ENCODE measurements at places on chromosomes 11 and 22.

GRCh38 chr11:73859671-73860070 lies 17.0 kb downstream of the COA4 start:
- peak; percentile 22 for DNase-seq

DNA sequence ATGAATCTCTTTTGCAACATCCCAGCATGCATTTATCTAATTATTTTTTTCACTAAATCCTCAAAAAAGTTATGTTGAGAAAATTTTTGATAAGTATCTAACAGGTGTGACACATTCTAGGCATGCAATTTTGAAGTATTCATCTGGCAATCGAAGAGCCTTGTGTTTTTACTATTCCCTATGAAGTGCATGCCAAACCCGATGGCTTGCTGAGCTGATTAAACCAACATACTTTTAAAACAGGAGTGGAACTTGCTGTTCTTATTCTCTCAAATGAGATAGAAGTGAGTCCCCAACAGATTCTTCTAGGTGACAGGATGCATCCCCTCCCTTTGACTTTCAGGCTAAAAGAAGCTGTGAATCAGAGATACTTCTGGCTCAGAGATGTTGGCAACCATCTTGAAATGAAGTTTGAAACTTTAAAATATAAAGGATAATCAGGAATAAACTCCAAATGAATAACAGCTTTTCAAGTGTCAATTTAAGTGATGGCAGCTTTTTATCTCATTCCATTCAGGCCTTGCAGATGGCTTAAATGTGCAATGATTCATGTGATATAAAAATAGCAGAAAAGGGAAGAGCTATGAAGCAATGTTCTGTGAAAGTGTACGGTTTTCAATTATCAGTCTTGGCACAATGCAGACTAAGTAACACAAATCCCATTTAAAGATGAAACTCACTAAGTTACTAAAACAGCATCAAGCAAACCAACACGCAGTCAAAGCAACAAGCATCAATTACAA lies 67.7 kb downstream of the APOL5 start:
- DNase-seq, result no peak

GRCh38 chr11:8066911-8067455 lies 14.0 kb upstream of the TUB start:
- no peak for DNase-seq

- peak; percentile 41 for DNase-seq
Measured at GRCh38 chr11:130115218-130115617, 44.4 kb upstream of the ST14 start.

- peak; percentile 55 for DNase-seq
Measured at GRCh38 chr11:118634431-118635236, 27.2 kb downstream of the PHLDB1 start.

DNA sequence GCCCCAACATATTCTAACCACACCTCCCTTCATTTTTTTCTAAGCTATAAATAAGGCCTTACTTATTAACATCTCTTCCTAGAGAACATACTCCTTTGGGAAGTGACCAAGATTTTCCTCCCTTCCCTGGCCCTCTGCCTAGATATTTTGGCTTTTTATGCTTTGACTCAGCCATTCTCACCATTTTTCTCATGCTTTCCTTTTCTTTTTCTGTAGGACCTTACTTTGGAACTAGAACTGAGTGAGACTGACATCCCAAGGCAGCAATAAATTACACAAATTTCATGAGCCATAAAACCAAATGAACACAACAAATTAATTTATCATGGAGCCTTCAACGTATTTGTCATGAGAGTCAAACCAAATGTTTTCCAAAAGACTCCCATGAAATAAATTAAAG lies 142.7 kb upstream of the CTSC start:
- peak; percentile 86 for DNase-seq

DNA sequence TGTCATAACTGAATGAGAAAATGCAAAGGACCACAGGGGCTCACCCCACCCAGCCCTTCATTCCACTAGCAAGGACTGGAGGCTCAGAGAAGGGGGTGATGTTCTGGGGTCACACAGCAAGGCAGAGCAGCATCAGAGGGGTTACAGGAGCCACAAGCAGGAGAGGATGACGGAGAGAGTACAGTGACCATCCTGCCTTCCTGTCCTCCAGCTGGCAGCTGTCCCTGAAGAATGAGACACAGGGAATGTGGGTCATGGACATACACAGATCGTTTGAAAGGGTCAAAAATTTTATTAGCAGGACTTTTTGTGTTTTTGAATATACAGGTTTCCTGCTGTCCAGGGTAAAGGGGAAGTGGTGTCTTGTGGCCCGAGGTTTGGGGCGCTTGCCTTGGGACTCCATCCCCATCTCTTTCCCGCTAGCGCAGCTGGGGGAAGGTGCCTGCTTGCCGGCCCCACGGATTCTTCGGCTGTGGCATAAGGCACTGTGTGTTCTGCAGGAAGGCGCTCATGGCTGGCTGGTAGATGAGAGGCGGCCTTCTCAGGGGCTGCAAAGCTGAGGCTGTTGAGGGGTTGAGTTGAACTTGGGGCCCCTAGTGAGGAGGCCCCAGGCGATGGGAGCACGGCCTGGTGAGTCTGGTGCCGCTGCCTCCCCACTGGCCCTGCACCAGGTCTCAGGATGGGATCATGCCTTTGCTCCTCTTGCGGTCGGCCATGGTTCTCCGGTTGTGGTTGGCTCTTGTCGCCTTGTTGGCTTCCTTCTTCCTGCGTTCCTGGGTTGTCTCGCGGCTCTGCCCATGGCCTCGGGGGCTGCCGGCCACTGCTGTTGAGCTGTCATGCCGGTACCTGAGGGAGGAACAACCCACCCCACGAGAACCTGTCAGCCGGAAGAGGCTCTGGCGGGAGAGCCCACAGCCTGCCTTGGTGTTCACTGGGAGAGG lies 21.4 kb downstream of the UQCR10 start:
- no peak for DNase-seq

DNA sequence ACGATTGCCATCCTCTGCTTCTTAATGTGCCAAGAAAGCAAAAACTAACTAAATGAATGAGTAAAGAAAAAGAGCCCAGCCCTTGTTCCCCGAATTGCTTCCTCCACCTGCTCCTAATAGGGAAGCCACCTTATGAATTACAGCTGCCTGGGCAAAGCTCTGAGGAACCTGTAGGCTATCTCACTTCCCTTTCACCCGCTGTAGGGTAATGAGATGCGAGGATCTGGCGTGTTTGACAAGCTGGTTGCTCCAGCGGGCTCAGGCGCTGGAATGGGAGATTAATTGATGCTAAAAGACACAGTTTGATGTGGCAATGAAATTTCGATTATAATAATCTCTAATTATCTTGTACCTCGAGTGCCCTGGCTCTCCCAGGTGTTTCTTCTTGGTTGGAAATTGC lies 256.4 kb downstream of the NTM start:
- DNase-seq, result no peak

DNA sequence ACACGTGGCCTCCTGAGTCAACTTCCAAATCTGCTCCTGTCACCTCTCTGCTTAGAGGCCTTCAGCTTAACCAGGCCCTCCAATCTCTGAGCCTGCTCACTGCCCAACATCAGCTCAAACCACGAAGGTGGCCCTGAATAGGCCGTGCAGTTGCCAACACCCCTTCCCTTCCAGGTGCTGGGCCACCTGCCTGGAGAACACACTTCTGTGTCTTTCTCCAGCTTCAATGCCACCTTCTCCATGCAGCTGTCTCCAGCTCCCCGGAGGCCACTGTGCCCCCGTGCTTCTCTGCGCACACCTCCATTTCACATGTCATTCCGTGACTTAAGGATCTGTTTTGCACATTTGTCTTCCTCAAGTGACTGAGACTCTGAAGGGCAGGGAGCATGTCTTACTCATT lies 5.3 kb downstream of the RELA start:
- DNase-seq, result no peak

- DNase-seq, result no peak
Measured at GRCh38 chr22:35131525-35132000, 65.6 kb downstream of the ISX start.

- DNase-seq, result peak; percentile 58
Measured at GRCh38 chr11:88103337-88104206, 71.7 kb downstream of the RAB38 start.

DNA sequence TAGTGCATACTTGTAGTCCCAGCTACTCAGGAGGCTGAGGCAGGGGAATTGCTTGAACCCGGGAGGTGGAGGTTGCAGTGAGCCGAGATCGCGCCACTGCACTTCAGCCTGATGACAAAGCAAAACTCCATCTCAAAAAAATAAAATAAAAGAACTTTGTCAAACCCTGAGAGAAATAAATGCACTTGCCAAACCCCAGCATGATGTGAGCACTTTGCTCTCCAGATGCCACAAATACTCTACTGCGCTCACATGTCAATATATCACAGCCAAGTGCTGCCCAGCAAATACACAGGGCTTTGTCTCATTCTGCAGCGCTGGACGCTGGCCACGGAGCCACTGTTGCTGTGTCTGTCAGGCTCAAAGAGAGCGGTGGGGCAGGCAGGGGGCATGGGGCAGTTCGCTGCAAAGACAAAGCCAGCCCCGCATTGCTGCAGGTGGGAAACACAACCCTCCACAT lies 45.1 kb downstream of the AHNAK start:
- peak; percentile 26 for DNase-seq

DNA sequence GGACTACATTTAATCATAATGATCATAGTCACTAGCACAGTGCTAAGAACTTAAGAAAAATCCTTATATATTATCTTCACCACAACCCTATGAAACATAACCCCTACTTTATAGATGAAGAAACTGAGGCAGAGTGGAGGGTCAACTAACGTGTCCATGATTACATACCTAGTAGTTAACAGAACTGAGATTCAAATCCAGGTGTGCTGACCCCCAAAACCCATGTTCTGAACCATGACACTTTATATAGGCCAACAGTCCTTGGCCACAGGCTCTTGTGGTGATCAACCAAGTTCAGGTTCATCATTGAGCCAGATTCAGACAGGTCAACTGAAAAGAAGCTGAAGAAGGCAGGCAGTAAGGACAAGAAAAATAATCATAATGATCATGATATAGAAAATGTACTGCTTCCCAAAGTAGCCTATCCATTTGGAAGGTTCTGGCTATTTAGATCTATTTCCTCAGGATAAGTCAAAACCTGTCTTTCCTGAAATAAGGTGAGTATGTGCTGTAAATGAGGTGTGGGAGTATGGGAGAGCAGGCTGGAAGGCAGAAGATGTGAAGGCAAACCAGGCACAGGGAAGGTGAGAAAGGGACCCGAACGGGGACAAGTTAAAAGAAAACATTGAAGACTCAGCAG lies 39.7 kb downstream of the MAPK1 start:
- DNase-seq, result no peak

- DNase-seq, result peak; percentile 87
Measured at GRCh38 chr11:122207921-122208764, 92.1 kb upstream of the BLID start.

DNA sequence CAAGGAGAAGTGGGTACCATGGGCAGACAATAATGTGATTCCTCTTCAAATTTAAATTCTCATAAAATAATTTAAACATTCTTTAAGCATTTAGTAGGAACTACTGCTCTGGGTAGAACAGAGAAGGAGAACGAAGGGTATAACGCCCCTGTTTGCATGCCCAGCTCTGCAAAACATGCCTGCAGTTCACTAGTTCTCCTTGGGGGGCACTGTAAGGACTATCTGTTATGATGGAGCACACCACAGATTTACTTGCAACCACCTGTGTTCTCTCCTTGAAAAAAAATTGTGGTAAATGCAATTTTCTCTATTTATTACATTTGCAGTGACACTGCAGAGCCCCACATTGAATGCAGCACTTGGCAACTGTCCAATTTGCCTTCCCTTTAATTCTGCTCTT lies 100.3 kb downstream of the GUCY1A2 start:
- DNase-seq, result peak; percentile 0

DNA sequence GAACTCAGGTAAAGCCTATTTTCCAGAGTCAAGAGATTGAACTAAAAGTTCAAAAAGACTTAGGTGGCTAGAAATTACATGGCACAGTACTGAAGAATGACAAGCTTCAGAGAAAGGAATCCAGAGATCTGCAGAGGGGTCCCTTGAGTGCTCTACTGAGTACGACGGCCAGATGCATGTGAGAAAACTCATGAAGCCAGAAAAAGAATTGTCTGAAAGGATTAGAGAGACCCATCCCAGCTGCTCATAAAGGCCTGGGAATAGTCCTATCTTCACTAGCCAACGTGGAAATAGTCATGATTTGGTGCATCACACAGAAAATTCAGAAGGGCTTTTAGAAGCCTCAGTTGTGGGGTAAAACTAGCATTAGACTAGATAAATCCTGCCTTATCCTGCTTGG lies 91.3 kb downstream of the SOX6 start:
- no peak for DNase-seq

DNA sequence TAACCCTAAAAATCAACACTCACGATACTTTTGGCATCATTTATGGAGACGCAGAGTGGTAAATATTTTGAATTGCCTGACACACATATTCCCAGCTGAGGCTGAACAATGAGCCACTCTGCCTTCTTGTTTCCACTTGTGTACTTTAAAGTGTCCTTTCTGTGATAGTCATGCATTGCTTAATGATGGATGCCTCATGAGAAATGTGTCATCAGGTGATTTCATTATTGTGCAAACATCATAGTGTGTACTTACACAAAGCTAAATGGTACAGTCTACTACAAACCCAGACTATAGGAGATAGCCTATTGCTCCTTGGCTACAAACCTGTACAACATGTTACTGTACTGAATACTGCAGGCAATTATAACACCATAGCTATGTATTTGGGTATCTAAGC lies 44.2 kb downstream of the MRE11 start:
- peak; percentile 88 for DNase-seq

DNA sequence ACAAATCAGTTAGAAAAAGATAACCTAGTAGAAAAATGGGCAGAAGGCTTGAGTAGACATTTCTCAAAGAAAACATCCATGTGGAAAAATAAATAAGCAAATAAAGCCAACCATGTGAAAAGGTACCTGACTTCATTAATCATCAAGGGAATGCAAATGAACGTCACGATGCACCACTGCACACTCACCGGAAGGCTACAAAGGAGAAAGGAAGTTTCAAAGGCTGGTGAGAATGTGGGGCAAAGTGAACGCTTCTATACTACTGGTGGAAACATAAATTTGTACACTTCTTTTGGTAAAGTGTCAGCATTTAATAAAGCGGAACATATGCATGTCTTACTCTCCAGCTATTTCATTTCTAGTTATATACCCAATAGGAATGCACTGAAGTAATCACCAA lies 166.8 kb downstream of the CSNK2A3 start:
- DNase-seq, result no peak

GRCh38 chr11:110857892-110858546 lies 145.8 kb upstream of the ARHGAP20 start:
- DNase-seq, result peak; percentile 61

GRCh38 chr11:8749202-8749601 lies 66.6 kb downstream of the RPL27A start:
- no peak for DNase-seq

GRCh38 chr11:103652013-103652412 lies 384.4 kb upstream of the DDI1 start:
- DNase-seq, result peak; percentile 20

Measured in IMR-90 (cell line).